ENCODE measurements at places on chromosomes 5 and 9. TPM values are rescaled to one million over a fixed set of nuclear protein-coding genes. Genes with fewer than 3 reads are reported as not detected.

The IRX2 gene
- total RNA-seq = 0.11 TPM

The LECT2 gene
- total RNA-seq = not detected

The SEMA4D gene
- total RNA-seq = 0.62 TPM

The DNAJC25 gene
- 9.6 TPM for total RNA-seq

The VCAN gene
- 151 TPM for total RNA-seq

The TMEFF1 gene
- 2.5 TPM for total RNA-seq

The ZNF622 gene
- 67.7 TPM for total RNA-seq

The CBY3 gene
- total RNA-seq = not detected

The C5orf52 gene
- not detected for total RNA-seq

The BARHL1 gene
- not detected for total RNA-seq

The PKD2L2 gene
- total RNA-seq = not detected

The PCDHGA6 gene
- 3.2 TPM for total RNA-seq

The HINT1 gene
- 160 TPM for total RNA-seq

The FOXI1 gene
- not detected for total RNA-seq

The PAEP gene
- not detected for total RNA-seq

The IFNK gene
- 0.12 TPM for total RNA-seq

The ZNF189 gene
- 25.5 TPM for total RNA-seq

The PCA3 gene
- total RNA-seq = under 0.01 TPM

The SLC25A2 gene
- 0.50 TPM for total RNA-seq

The SGTB gene
- total RNA-seq = 20.7 TPM

The ZBTB5 gene
- 6.5 TPM for total RNA-seq

The PHF24 gene
- total RNA-seq = 0.11 TPM

The GPR21 gene
- total RNA-seq = 1.5 TPM

The GABRB2 gene
- under 0.01 TPM for total RNA-seq

The SPATA31A3 gene
- not detected for total RNA-seq

The FAM78A gene
- 0.37 TPM for total RNA-seq

The SPAG8 gene
- 1.3 TPM for total RNA-seq

The EGFLAM gene
- 0.75 TPM for total RNA-seq

The MED22 gene
- 21.7 TPM for total RNA-seq

The AOPEP gene
- 51.7 TPM for total RNA-seq

The IRX1 gene
- not detected for total RNA-seq

The GPX8 gene
- total RNA-seq = 126 TPM

The TRIM36 gene
- 2.4 TPM for total RNA-seq

The IL11RA gene
- total RNA-seq = 5.8 TPM

The ADAMTS6 gene
- total RNA-seq = 155 TPM

The CCDC180 gene
- 4.5 TPM for total RNA-seq

The SLC6A19 gene
- not detected for total RNA-seq

The PCDHA1 gene
- under 0.01 TPM for total RNA-seq

The SLC6A18 gene
- total RNA-seq = not detected

The GRK6 gene
- 42.4 TPM for total RNA-seq

The FAM169A gene
- total RNA-seq = 3.2 TPM

The AGXT2 gene
- total RNA-seq = not detected

The HACD4 gene
- 9.1 TPM for total RNA-seq

The CAMSAP1 gene
- total RNA-seq = 23.1 TPM

The SLC45A2 gene
- under 0.01 TPM for total RNA-seq

The LCN2 gene
- not detected for total RNA-seq

The PCDHGC4 gene
- 2.4 TPM for total RNA-seq

The TAF1L gene
- total RNA-seq = under 0.01 TPM

The MARCOL gene
- total RNA-seq = not detected

The C7 gene
- total RNA-seq = 0.12 TPM

The SHISAL2B gene
- not detected for total RNA-seq

The DBN1 gene
- total RNA-seq = 153 TPM

The PCYOX1L gene
- 9.7 TPM for total RNA-seq

The PPIC gene
- 66.4 TPM for total RNA-seq

The PRSS3 gene
- 22.4 TPM for total RNA-seq

The IFNA21 gene
- total RNA-seq = not detected

The SLC46A2 gene
- not detected for total RNA-seq

The ANXA1 gene
- total RNA-seq = 854 TPM

The RXFP3 gene
- total RNA-seq = not detected

Data from uterine smooth muscle cell (primary cell).